ENCODE measurements at places on chromosomes 5 and 9. TPM values are rescaled to one million over a fixed set of nuclear protein-coding genes. Genes with fewer than 3 reads are reported as not detected.

DNA sequence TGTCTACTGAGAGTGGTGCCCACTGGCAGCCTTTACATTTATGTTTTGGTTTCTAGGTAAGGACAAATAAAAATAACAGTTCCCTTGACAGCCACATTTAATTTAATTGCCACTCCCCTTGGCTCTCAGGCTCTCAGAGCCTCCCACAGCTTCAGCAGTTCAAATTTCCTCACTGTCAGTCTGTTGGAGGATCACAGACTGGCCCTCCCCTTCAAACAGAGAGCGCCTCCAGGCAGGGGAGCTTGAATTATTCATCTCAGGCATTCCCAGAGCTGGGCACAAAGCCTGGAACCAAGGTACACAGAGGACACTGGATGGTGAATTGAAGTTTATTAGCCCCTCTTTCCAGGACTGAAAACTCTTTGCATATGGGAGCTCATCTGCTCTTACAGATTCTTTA lies 407.7 kb downstream of the SPOCK1 start:
- DNase-seq: no peak

- DNase-seq: no peak
These were observed 37.3 kb downstream of the ARHGEF28 start for GRCh38 chr5:73663161-73663859.

The ST8SIA4 gene
- 5.1 TPM for polyA plus RNA-seq

GRCh38 chr5:57349214-57349613 lies 133.4 kb downstream of the ACTBL2 start:
- no peak for DNase-seq

The CKMT2 gene
- polyA plus RNA-seq: 90.6 TPM

- DNase-seq: no peak
These were observed 287.3 kb upstream of the NUDT12 start for GRCh38 chr5:103849934-103850333.

The GPR107 gene
- 33.7 TPM for polyA plus RNA-seq

GRCh38 chr9:109733690-109734089 lies 46.3 kb upstream of the PALM2AKAP2 start:
- peak; percentile 20 for DNase-seq

All from muscle of back (tissue), 13 donors.